ENCODE measurements at places on chromosomes 11 and 22.
A peak's percentile ranks its signal among the peaks of the same experiment; 100 is the strongest.

- DNase-seq: no peak
Measured at GRCh38 chr11:92850296-92850826, 119.1 kb upstream of the MTNR1B start.

- DNase-seq: no peak
Measured at GRCh38 chr11:112470355-112470754, 209.7 kb upstream of the PLET1 start.

GRCh38 chr11:30346068-30346688, 23.3 kb downstream of the ARL14EP start:
- DNase-seq: no peak

DNA sequence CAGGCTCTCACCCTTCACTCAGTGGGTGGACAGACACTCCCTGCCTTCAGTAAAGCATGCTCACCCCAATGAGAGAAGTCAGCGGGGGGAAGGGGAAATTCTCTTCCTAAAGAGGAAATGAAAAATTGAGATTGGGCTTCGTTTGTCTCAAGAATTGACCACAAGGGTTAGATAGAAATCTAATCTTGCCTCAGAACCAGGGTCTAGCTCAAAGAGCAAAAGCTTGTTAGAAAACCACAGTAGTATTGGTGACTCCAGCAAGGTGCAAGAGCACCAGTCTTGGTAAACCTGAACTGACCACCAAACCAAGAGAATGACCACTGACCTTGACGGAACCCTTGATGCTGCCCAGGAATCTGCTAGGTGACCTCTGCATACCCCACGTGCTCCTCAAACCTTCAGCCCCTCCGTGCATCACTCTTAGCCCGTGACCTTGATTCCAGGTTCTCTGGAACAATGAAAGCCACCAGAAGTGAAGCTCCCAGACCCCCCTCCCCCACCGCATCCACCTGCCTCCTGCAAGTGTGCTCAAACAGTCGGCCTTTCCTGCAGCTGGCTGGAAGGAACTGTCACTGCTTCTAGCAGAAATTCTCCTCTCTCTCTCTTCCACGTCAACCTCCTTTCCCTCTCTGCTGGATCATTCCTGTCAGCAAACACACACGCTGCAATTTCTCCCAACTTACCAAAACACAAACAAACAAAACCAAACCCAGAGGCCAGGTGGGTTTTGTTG, 3.1 kb upstream of the TMA7B start:
- DNase-seq: no peak

DNA sequence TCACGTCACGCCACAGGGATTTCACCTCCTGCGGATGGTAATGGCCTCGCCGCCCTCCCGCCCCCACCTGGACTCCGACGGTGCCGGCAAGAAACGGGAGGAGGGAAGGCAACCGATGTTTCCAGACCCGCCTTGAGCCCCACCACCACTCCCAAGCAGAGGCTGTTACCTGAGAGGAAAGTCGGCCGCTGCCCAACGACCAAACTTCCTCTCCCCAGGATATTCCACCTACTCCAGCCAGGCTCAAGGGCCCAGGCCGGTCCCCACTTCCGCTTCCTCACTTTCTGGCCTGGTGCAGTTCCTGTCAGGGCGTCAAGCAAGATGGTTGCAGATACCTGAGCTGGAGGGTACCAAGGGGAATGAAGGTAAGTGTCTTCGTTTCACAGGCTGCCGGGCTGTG, at the start of gene ENTHD1:
ENTHD1 (minus strand) TSS at position 235 of the 400 bp plus-strand sequence. CDS start 6,012 bp downstream, outside the sequence.
- DNase-seq: no peak

- no peak for DNase-seq
Measured at GRCh38 chr11:70436501-70436860, 38.2 kb downstream of the CTTN start.

DNA sequence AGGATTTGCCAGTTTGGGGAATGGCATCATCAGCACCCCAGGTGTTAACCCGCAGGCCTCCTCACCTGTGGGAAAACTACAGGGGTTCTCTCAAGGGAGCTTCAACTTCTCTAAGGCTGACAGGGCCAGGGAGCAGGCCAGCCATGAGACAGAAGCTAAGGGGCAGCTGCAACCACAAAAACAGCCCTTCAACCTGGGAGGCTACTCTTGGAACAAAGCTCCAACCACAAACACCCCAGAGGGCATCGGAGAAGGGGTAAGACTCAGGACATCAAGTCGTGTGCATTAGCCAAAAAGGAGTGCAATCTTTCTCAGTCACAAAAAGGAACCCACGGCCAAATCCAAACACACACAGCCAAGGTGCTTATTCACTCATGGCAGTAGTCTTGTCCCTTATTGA, 103.0 kb downstream of the PLEKHA7 start:
- no peak for DNase-seq

- no peak for DNase-seq
Measured at GRCh38 chr11:64930340-64930739, 5.4 kb downstream of the GPHA2 start.

DNA sequence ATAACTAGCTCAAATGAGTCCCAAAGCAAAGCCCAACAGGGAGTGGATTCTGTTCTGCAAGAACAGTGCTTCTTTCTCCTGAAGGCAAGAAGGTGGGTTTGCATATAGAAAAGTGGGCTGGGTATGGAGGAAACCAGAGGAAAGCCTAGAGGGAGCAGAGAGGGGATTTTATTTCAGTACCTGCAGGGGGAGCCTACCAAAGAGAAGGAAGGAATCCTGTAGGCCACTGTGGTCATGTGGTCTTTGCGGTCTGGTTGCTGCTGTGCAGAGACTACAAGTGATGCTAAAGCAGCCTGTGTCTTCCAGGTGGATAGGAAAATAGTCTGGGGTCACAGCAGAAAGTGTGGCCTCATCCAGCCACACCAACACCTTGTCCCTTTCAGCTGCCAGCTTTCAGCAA, 33.2 kb upstream of the ZBTB16 start:
- DNase-seq: no peak

- no peak for DNase-seq
Measured at GRCh38 chr11:75103380-75104026, 6.8 kb upstream of the OR2AT4 start.

DNA sequence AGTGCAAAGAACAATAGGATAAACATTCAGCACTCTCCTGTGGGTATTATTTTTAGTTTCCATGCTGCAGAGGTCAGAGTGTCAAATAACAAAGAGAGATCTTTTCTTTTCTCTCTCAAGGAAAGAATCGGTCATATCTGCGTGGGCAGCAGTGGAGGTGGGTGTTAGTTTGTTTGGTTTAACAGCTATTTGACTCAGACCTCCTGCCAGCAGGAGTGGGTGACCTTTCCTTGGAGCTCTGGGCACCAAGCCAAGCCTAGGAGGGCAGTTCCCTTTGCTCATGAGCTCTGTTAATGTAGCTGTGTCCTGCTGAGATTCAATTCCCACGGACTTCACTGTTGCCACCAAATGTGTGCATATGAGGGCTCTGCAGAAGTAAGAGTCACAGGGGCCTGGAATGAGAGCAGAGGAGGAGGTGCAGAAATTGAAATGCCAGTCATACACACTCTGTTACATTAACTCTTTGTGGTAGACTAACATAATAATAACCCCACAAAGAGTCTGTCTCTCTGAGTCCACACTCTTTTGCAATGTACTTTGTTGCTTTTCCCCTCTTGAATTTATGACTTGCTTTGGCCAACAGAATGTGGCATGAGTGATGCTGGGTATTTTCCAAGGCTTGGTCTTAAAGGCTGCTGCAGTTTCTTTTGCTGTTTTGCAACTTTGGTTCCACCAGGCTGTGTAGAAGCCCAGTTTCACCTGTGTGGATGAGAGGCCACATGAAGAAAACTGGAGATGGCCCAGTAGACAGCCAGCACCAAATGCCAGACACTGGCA, 76.0 kb upstream of the GRK3 start:
- DNase-seq: peak; percentile 38

Measured in stimulated activated CD4-positive, alpha-beta T cell treated with anti-CD3 and anti-CD28 coated beads, Interleukin-4, amount 100 ng/mL, for 48 hours (primary cell).